ENCODE measurements at places on chromosomes 5 and 9. TPM values are rescaled to one million over a fixed set of nuclear protein-coding genes. Genes with fewer than 3 reads are reported as not detected.
A peak's percentile ranks its signal among the peaks of the same experiment; 100 is the strongest.

IFNA13 gene
- not detected for total RNA-seq

- no peak for DNase-seq
Observed at GRCh38 chr9:13491493-13492424, 212.3 kb upstream of the MPDZ start.

DNA sequence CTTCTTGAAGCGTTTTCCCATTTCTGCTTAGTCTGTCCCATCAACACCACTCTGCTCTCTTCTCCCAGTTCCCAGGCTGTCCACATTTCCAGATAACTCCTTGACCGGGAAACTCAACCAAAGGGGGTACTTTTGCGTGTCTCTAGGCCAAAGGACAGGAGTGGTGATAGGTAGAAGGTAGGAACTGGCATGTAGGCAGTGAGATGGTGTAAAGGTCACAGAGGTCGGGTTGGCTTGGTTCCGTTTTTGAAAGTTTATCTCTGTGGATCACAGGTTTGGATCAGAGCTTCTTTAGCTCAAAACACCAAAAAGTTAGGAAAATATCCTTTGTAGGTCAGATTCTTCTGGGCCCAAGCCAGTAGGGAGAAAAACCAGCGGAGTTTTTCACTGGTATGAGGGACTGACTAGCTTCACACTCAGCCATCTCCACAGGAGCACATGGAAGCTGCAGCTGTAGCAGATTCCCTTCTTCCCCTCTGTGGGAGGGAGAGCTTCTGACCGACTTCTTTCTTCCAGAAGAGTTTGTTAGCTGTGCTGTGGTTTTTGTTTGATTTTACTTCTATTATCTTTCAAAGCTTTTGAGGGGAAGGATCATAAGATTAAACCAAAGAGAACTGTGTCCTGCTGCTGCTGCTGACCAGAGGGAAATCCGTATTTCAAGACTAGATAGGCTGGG, 98.4 kb upstream of the DMRT1 start:
- no peak for DNase-seq

DNA sequence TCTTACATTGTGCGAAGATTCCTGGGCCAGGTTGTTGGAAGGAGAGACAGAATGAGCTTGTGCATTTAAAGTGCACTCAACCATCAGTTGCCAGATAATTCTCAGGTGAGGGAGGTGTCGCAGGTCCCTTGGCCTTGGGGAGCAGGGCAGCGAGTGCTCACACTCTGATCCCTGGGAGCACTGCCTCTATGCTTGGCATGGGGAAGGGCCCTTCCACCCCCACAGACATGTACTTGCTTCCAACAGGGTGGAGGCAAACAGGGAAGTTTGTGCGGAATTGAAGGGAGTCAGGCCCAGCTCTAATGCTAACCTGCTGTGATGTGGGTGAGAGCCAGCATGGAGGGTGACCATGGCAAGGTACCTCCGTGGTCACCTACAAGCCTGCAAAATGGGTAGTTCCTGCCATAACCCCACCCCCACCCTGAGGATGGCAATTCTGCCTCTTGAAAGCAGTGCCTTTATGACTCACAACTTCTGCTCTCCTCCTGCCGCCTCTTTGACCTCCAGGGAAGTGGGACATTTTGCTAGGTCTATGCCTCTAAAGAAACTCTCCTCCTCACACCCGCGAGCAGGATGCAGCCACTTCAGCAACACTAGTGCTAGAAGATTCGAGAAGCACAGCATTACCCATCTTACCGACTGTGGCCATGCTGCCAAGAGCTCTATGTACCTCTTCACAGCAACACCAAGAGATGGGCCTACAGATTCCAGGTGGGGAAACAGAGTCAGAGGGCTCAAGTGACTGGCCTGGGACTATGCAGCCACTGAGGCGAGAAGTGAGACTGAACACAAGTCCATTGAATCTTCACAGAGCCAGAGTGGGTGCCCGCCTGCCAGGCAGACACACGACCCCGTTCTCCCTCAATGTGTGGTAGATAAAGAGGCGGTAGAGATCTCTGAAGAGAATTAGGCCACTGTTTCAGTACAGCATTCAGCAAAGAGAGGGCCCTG, 22.1 kb upstream of the SLC25A51 start:
- DNase-seq: no peak

GRCh38 chr5:17118631-17119030, 98.8 kb upstream of the BASP1 start:
- DNase-seq: peak; percentile 89

DNA sequence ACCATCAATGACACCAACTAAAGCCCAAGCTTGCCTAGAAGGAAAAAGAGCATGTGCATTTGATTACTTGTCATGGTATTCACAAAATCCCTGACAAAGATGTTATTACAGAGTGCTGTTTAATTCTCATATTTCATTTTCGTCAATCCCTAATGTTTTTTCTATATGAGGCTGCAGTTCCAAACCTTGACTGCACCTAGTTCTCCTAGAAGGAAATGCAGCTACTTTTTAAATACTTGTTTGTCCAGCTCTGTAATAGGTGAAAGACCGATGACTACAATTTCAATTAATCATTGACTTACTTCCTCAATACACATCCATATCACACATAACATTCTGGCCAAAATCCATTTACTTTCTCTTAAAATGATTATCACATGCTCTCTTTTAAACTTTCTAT, 28.1 kb downstream of the CEMIP2 start:
- DNase-seq: no peak

DNA sequence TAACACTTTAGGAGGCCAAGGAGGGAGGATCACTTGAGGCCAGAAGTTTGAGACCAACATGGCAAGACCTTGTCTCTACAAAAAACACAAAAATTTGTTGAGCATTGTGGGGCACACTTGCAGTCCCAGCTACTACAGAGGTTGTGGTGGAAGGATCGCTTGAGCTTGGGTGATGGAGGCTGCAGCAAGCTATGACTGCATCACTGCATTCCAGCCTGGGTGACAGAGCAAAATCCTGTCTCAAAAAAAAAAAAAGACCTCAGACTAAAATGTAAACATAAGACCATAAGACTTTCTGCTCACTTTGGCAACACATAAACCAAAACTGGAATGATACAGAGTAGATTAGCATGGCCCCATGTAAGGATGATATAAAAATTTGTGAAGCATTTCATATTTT, 24.6 kb upstream of the NANS start:
- DNase-seq: peak; percentile 33

IL4 gene
- not detected for total RNA-seq

SPINK4 gene
- not detected for total RNA-seq

GRCh38 chr9:15433661-15434060, 11.0 kb downstream of the SNAPC3 start:
- no peak for DNase-seq

GRCh38 chr9:124015661-124016131, 4.1 kb downstream of the LHX2 start:
- no peak for DNase-seq

- DNase-seq: peak; percentile 23
Observed at GRCh38 chr5:179680014-179680779, 637 bp downstream of the CBY3 start.

DNA sequence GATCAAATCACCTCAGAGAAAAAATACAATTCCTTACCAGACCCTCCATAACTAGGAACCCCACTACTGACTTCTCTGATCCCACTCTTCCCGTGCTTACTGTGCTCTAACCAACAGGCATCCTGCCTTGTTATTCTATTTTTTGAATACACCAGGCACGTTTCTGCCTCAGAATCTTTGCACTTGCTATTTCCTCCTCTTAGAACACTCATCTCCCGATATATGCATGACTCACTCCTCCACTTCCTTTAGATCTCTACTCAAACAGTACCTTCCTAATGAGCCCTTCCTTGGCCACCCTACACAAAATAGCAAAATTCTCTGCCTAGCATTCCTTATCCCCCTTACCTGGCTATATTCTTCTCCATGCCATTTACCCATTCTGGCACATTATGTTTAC, 43.9 kb downstream of the MAPKAP1 start:
- DNase-seq: peak; percentile 30

CBY3 gene
- not detected for total RNA-seq

GRCh38 chr5:78899922-78900362, 85.2 kb downstream of the ARSB start:
- DNase-seq: peak; percentile 10

DNA sequence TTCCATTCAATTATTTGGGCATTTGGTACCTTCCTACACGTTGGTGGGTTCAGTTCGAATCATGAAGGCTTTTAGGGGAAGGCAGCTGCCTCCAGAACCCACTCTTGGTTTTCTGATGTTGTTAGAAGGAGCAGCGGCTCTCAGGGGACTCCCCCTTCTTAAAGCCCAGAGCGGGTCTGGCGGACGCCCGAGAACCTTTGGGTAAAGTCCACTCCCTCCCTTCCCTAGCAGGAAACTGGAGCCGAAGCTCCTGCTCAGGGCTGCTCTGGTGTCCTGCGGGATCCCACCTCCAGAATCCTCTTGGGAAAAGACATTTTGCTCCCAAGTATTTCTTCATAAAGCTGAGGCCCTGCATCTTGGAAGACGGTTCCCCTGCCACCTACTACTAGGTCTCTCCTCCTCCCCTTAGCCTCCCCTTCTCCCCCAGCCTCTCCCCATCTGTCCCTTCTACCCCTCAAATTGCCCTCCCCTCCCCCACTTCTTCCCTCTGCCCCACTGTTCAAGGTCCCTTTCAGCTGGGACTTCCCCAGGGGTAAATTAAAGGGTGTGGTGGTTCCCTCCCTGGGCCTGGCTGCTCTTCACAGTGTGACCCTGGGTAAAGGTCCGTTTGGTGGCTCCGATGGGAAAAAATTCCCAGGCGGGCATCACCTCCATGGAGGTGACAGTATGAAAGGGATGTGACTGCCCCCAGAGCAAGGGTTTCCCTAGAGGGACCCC, 9.3 kb downstream of the IRX4 start:
- DNase-seq: no peak

- DNase-seq: peak; percentile 52
Observed at GRCh38 chr5:116544531-116545241, 29.9 kb downstream of the SEMA6A start.

DPYSL3 gene
- 226 TPM for total RNA-seq

GRCh38 chr9:134957945-134958227, 40.2 kb upstream of the FCN1 start:
- no peak for DNase-seq

IFNK gene
- not detected for total RNA-seq

NR5A1 gene
- not detected for total RNA-seq

GRCh38 chr5:143484601-143485000, 81.1 kb upstream of the NR3C1 start:
- no peak for DNase-seq

DNA sequence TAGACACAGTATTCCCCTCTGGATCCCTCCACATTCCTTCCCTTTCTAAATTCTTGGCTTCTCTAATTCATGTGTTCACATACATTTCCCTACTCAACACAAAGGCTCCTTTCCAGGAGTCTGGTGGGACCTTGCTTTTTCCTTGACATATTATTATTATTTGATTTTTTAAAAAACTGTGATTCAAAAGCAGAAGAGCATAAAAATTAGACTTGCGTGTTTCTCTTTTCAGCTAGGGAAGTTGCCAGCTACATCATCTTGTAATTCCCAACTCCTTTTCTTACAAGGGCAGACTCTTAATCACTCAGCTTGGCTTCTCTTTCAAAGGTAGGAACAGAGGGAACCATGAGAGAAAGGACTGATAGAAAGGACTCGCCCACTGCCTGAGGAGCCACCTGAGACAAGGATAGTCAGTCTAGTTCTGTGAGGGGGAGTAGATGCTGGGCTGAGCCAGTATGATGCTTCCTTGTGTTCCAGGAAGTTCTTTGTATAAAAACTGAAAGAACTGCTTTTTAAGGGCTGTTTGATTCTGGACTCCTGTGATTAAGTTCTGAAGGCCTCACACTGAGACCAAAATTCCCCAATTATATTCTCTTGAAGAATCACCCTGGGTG, 51.0 kb upstream of the DPYSL3 start:
- no peak for DNase-seq

GRCh38 chr9:70411930-70412831, 2.3 kb downstream of the KLF9 start:
- DNase-seq: peak; percentile 74

DNA sequence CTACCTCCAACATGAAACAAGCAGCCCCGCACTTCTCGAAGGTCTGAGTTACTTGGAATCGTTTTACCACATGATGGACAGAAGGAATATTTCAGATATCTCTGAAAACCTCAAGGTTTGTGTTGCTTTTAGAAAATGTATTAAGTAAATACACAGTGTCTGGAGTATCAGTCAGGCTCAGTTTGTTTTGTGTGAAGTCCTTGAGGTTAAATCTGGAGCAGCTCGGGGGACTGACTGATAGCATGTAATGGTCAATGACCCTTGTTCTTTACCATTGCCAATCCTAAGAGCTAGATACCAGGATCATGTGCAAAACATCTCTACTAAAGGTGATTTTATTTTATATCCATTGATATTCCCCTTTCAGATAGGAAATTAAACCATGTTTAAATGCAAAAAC, 26.9 kb upstream of the LNPEP start:
- no peak for DNase-seq
